Stimulated activated CD4-positive, alpha-beta T cell treated with anti-CD3 and anti-CD28 coated beads, Interleukin-4, amount 100 ng/mL, for 48 hours (primary cell): ENCODE measurements at places on chromosomes 13 and 19.

GRCh38 chr19:38684078-38684861 lies 36.8 kb downstream of the ACTN4 start:
- no peak for DNase-seq

DNA sequence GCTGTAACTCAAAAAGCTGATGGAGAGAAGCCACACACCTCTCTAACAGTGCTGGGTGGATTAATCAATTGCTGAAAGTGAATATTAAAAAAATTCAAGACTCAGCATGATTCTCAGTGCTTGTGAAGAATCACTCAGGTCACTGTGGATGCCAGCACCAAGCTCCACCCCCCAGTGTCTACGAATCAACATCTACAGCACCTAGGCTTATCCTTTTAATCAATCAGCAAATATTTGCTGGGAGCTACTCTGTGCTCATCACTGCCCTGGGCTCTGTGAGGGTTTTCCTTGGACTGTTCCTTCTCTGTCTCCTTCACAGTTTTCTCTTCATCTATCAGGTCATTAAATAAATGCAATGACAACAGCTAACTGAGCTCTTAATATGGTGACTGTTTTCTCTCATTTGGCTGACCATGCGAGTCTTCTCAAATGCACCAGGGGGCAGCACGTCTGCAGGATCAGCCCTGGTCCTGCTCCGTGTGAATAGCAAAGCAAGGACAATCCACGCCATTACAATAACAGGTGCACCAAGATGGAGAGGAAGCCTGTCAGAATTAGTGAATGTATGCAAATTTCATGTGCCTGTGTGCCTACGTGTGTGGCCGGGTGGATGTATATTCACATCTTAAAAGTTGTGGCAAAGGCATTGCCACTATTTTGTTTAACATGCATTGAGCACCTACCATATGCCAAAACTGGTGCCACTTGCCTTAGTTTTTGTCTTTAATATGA lies 14.6 kb upstream of the C13orf42 start:
- DNase-seq: peak; percentile 33

GRCh38 chr13:66405908-66406802 lies 824.0 kb downstream of the PCDH9 start:
- no peak for DNase-seq

DNA sequence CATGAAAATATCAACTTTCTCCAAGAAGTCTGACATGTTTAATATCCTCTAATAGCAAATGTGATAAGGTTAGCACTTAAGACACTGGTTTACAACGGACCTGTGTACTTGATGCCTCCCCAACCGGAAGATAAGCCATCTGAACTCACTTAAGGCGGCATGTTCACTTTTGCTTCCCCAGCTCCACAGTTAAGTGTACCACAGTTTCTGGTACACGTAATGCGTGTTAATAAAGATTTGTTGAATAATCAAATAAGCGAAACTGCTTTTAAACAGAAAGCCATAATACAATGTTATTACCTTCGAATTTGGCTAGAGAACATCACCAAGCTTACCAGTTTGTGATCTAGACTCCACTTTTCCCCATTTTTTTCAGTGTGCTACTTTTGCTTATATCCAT lies 1.4 kb upstream of the PAN3 start:
- no peak for DNase-seq

DNA sequence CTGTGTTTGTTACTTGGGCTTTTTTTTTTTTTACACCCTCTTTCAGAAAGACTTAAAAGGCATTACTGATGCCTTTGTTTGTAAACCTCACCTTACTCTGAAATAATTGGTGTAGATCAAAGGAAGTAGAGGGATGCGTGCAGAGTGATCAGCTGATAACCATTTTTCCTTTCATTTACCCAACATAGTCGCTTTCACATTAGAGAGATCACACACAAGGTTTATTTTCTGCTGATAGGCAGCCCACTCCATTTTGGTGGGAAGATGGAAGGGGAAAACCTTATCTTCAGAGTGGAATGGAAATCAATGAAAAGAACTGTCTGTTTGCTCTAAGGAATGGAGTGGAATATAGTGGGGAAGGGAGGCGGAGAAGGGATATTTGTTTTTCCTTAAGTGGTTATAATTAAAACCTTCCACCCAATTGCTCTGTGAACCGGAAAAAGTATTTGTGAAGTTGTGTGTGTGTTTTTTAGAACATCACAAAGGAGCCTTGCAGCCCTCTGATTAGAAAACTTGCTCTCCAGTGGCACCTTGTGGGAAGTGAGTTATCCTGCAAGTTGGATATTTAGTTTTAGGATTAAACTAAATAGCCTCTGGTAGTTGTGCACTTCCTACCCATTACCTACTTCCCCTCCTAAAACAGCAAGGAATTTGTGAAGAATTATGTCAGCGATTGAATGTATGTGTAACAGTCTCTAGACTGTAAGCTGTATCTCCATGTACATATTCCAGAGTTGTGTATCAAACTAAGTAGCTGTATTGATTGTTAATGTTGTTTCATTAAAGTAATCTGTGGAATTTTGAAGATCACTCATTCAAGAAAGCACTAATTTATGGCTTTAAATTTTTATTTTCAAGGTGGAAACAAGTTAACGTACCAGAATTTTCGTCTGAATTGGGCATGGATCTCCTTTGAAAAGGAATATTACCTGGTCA lies 76.8 kb downstream of the FREM2 start:
- no peak for DNase-seq

DNA sequence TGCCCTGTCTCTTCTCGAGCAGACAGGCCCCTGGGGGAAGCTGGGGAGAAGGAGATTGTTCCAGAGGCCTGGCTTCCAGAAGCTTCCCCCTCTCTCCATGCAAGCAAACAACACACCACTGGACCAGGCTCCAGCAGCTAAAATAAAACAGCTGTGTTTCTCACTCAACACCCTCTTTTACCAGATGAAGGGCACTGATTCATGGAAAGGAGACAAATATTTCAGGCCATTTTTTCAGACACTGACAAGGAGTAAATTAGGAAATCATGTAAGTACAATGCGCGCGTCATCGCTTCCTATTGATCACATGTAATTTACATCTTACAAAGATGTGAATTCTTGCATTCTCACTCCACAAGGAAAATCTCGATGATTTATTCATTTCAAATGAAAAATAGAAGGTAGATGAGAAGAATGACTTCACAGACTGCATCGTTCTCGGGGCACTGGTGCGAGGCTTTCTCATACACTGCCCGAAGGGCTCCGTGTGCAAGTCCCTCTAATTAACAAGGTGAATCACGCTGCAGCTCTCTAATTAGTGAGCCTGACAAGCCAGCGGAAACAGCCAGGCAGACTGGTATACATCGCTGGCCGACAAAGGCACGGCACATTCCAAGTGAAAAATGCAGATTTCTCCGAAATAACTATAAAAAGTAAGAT lies 153.6 kb downstream of the KCTD15 start:
- no peak for DNase-seq
